ENCODE measurements at places on chromosomes 3 and 15.

DNA sequence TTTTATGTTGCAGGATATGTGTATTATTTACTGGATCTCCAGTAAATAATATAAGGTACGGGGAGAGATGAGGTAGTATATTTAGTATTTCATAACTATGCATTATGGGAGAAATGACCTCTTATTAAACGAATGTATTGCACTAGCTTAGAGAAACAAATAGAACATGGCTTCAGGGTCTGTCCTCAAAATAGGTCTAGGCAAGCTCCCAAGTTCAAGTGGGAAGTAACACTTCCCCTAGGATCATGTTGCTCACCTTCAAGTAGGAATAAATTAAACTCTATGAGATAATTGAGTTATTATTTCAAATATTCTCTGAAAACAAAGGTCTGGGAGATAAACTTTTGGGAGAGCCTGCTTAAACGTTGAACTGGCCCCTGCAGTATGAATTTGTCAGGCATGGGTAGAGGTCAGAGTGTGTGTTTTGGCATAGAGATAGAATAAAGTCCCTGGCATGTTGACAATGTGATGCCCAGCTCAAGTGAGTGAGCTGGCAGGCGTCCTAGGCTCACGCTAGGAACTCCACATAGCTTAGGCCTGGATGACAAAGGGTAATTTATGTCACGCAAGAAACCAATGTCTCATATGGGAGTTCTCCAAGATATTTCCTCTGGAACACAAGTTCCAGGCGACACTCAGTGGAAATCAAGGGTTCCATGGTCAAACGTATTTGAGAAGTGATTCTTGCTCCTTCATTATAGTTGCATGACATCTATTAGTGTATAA, 236.8 kb downstream of the CACNA2D3 start:
- DNase-seq, result no peak

DNA sequence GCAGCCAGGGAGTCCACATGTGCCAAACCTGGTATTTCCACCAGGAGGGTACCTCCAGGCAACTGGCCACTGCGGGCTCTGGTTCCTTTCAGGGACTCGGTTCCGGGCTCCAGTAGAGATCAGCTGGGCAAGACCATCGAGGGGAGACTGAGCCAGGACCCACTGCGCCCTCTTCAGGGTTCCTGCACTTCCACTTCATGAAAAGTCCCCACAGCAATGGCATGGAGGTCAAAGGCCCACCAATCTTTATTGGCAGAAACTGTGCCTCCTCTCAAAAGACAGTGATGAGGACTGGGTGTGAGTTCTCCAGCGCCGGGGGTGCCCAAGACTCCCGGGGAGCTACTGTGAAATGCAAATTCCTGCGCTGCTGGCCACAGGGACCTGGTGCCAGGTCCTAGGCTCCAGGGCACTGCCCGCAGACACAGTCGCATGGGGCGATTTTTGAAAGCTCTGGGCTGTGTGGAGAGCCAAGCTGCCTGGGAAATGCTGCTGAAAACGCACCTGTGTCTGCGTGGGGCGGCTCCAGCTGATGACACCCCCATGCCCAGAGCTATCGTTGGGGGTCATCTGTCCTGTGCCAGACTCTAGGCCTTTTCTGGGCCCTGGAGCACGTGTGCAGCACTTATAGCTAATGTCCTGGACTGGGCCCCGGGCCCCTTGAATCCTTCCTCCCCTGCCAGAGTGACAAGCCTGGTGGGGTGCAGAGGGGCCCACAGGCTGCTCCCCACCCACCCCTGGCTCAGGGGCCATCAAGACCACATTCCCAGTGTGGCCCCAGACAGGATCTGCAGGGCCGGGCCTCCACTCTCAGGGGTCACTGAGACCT, 144.0 kb downstream of the NSMCE3 start:
- no peak for DNase-seq

GRCh38 chr15:99916668-99917223, 183.5 kb upstream of the LYSMD4 start:
- no peak for DNase-seq

GRCh38 chr15:95624616-95625361, 705.7 kb upstream of the NR2F2 start:
- no peak for DNase-seq

GRCh38 chr3:127655641-127656040, 17.1 kb upstream of the ABTB1 start:
- no peak for DNase-seq

DNA sequence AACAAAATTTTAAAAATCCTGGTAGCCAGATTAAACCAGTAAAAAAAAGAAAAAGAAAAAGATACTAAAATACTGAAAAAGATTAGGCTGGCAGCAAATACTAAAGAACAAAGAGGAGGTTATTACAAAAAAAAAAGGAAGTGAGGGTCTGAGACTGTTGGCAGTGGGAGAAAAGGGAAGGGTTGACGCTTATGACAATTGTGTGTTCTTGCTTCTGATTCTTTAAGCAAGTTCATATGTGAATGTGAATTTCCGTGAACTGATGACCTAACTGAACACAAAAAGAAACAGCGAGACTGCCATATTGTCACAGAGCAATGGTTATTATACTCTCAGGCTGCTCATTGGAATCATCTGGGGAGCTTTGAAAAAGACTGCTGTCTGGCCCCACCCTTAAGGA, 56.5 kb downstream of the ATP13A4 start:
- no peak for DNase-seq

GRCh38 chr3:158912188-158912587, 110.3 kb downstream of the MFSD1 start:
- DNase-seq, result no peak

DNA sequence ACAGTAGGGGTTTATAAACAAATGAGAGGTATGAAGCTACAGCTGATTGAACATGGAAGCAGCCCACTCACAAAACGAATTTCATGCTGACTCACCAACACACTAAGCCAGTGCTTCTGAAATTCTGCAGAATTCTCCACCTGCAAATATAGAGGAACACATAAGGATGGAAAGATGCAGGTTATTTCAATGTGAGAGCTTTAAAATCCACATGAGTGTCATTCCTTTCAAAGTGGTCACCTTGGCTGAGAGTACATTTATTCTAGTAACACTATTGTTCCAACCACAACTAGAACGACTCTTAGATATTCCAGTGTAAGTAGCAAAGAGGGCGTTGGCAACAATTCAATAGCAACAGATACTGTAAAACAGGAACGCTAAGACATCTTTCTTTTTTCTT, 189.9 kb upstream of the TSC22D2 start:
- no peak for DNase-seq

- no peak for DNase-seq
Measured at GRCh38 chr15:31405200-31405920, 78.7 kb downstream of the KLF13 start.

GRCh38 chr15:47570451-47570850, 146.9 kb upstream of the SEMA6D start:
- DNase-seq, result no peak

DNA sequence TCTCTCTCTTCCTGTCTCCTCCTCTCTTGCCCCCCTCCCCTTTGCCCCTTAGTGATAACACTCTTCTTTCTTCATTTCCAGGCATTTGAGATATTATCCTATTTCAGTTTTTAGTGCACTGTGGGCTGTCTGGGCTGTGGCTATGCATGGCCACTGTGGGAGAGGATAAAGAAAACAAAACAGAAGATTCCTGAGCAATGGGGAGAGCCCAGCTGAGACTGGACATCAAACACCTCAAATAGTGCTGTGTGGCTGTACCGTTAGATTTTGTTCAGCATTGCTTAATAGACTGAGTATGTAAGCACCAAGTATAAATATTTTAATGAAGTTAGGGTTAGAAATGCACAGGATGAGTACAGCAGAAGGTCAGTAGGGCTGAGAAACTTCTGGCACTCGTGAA, 7.9 kb upstream of the GBE1 start:
- no peak for DNase-seq

DNA sequence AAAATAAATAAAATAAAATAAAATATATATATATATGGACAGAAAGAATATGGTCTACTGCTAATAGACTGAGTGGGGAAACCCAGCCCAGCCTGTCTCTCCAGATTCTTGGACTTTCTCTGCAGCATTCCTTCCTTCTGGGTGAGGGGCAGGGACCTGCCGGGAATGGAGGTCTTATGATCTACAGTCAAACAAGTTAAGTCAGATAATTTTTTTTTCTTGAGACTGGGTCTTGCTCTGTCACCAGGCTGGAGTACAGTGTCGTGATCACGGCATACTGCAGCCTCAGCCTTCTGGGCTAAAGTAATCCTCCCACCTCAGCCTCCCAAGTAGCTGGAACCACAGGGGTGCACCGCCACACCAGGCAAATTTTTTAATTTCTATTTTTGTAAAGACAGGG, 33.5 kb upstream of the ZNF774 start:
- DNase-seq, result no peak

- no peak for DNase-seq
Measured at GRCh38 chr15:100385300-100386050, 43.7 kb upstream of the ADAMTS17 start.

- DNase-seq, result no peak
Measured at GRCh38 chr3:120652281-120652680, 29.8 kb downstream of the HGD start.

GRCh38 chr15:81265256-81265943, 58.5 kb downstream of the STARD5 start:
- no peak for DNase-seq

DNA sequence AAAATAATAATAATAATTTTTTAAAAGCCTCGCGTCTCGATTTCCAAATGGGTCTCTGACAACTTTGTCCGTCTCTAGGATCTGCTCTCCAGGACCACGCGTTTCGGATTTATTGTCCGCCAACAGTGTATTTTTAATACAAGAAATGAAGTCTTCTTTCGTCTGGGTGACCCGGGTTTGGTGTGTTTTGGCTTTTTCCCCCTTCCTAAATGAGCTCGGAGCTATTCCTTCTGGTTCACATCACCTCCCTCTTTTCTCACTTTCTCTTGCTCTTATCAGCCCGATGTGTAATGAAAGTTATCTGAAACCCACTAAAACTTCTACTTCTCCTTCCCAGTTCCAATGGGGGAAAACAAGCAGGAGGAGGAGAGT, 516.7 kb downstream of the MECOM start:
- no peak for DNase-seq

DNA sequence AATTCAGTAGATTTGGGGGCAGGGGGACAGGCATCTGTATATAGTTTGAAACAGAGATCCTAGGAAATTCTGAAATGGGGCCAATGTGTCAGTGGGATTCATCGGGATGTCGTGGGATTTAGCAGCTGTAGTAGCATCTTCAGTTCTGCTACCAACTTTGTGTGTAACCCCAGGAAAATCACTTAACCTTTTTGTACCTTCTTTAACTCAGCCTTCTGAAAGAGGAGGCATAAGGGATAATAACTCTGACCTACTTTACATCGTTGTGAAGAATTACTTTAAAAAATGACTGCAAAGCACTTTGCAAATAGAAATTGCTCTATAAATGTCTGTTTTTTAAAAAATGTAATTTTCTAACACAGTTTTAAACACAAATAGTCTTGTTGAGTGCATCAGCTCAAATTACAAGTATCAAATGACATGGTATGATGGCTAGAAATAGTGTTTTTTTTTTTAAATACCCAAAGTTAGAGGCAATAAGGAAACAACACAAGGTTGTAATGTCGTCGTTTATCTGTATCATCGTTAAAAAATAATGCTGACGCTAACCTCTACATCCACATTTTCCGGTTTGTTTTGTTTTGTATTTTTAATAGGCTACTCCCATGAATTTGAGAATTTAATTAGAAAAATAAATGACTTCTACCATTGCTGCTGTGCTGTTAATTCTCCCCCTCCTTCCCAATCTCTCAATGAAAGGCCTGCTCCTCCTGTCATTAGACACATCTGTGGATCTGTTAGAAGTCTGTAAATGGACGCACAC, 338.5 kb downstream of the PTPRG start:
- no peak for DNase-seq

GRCh38 chr15:88568589-88568988, 22.1 kb upstream of the DET1 start:
- no peak for DNase-seq

DNA sequence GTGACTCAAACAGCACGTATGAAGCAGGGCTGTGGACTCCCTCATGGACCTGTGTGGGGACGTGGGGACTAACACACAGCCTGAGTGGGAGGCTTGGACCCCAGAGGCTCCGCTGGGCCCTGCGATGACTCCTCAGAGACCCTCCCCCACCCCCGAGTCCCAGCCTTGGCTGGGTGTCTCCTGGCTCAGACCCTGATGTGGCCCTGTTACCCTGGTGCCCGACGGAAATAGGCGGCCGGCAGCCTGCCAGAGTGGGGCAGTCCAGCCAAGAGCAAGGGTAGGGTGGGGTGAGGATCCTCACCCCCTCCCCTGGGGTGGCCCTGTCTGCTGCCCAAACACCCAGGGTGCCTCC, 15.3 kb downstream of the TNK2 start:
- no peak for DNase-seq

DNA sequence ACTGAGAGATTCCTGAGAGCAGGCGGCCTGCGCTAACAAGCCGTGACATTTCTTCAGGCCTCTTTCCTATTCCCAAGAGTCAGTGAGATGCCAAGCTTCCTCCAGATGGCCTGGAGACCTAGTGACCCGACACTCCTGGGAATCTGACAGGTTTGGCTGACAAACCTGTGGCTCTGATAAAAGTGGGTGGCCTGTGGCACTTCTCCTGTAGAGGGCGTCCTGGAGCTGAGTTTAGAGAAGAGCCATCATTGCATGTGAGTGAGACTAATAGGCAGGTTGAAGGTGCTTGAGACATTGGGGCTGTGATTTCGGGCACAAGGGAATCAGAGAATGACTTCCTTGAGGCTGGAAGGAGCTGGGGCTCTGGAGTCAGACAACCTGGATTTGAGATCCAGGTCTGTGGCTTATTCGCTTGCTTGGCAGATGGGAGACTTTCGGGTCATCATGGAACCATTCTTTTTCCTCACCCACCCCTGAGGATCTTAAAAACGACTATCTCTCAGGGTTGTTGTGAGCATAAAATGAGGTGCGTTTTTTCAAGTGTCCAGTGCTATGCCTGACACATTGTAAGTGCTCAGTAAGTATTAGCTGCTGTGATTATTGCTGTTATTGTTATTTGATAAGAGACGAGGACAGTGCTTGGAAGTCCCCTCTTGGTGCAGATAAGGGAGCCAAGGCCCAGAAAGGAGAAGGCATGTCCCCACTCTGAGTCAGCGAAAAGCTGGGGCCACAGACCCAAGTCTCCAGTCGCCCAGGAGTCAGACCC, 77.2 kb downstream of the SCN10A start:
- no peak for DNase-seq

DNA sequence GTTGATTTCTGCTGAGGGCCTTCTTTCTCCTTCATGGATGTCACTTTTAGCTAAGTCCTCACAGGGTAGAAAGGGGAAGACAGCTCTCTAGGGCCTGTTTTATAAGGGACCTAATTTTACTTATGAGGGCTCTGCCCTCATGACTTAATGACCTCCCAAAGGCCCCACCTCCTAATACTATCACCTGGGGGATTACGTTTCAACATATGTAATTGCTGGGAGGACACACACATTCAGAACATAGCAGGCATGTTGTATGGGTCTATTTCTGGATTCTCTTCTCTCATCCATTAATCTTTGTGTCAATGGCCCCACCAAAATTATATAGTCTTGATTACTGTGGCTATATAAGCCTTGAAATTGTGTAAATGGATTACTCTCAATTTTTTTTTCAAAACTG, 255.0 kb downstream of the CLSTN2 start:
- no peak for DNase-seq

DNA sequence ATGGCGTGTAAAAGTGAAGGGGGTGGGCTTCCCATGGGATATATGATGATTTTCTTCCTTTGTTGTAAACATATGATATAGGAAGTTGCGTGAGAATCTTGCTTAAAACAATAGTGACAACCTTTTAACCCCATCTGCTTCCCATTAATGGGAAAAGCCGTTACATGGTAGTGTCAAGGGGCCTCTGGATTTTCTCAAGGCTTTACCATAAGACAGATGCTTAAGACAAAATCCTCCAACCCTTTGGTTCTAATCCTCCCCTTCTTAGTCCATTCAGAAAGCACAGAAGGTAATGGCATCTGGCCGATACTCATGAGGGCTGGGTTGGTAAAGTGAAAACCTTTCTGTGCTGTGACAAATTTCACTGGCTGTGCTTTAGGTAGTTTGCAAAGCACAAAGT, 25.0 kb downstream of the DPH3 start:
- DNase-seq, result no peak

All from renal cortex interstitium (tissue), 15 donors.